Daoy (cell line): ENCODE measurements at places on chromosomes 16 and 17. TPM values are rescaled to one million over a fixed set of nuclear protein-coding genes. Genes with fewer than 3 reads are reported as not detected.

GRCh38 chr17:47423406-47424295, 99.9 kb downstream of the EFCAB13 start:
- DNase-seq: peak; percentile 32

- DNase-seq: no peak
Measured at GRCh38 chr16:3158026-3158509, 23.2 kb downstream of the ZNF213 start.

- no peak for DNase-seq
Measured at GRCh38 chr16:14232106-14232864, 161.2 kb downstream of the MRTFB start.

DNA sequence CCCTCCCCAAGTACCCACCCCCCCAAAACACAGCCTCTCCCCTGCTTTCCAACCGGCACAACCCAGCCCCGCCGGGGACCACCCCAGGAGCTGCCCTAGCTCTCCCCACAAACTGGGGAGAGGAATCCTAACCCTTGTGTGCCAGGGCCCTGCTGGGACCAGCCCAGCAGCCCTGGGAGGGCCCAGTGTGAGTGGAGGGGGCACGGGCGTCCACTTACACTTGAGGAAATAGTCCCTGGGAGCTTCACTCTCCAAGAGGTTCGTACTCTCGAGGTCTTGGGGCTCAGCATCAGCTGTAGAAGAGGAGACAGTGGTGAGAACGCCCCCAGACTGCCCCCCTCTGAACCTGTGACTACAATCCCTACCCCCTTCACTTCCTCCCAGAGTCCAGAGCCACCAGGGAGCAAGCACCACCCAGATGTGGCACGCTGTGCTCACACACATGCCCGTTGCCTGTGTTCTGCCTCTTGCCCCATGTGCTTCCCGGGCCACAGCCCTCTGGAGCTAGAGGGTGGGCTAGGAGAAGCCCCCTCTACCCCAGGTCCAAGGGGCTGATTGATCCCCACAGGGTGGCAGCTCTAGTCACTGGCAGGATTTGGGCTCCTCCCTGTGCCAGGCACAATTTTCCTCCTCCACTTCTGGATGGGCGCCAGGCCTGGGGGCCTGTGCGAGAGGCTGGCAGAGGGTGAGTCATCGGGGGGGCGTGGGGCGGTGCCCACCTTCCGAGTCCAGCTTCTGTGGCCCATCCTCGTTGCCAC, 3.0 kb downstream of the TRIM47 start:
- DNase-seq: no peak

- DNase-seq: peak; percentile 23
Measured at GRCh38 chr16:79402356-79402755, 198.2 kb downstream of the MAF start.

ZNF688 gene
- 7.1 and 15.5 TPM in 2 replicates for total RNA-seq

C16orf74 gene
- 14.1 and 17.8 TPM in 2 replicates for total RNA-seq

ANKRD40CL gene
- total RNA-seq: not detected in 2 replicates

KCNH6 gene
- not detected in 2 replicates for total RNA-seq
